ENCODE measurements at places on chromosomes 12 and 14. TPM values are rescaled to one million over a fixed set of nuclear protein-coding genes. Genes with fewer than 3 reads are reported as not detected.

PKP2 gene
- 2.5 TPM for total RNA-seq

FGF23 gene
- total RNA-seq = not detected

DNA sequence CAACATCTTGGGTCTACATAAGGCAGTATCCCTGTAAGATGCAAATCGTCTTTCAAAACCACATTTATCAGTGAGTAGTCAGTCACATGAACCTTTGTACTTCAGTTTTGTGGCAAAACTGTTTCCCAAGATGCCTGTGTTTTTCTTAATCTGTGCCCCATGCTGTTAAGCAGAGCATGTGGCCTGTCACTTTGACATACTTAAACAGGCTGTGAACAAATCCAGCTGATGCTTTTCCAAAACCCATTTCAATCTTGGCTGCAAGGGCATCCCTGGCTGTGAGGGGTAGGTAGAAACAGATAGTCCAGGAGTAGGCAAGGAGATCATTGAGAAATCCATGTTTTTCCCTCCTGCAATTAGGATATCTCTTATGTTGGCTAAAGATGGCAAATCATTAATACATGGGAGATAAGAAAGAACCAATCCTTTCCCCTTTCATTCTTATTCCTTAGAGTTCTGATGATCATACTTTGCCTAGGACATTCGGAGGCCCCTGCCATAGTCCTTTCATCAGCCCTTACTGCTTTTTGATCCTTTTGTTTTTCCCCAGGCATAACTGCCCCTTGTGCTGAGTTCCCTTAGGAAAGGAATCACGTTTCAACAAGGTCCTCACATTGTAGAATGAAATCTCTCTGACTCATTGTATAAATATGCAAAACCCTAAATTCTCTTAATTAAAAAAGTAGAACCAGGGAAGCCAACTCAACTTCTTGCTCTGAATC lies 121.1 kb upstream of the EEA1 start:
- H3K27ac ChIP-seq = no peak overlapping the region
- peaks cover 3% of the 10 kb centered on the region for H3K4me1 ChIP-seq
- no peak for DNase-seq
- H3K4me3 ChIP-seq = no peak overlapping the region

DNA sequence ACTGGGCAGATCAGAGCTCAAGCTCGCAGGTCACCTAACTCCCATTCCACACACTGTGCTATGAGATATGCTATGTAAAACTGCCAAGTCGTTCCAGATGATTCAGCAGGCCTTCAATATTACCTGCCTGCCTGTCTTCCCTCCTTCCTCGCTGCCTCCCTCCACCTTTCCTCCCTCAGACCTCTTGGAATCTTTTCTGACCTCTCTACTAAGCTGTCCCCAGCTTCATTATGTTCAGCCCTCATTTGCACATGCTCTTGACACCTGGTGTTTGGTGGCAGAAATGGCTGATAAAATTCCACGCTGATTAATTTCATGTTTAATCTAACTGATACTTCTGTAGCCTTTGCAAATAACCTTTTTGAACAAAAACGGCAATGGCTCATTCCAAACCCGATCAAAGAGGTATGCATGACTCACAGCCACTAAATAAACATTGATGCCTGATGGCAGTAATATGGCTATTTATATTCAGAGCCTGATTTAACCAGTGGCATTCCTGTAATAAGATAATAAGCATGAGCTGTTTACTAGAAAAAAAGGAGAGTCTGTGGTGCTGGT lies 130.8 kb upstream of the EGLN3 start:
- H3K36me3 ChIP-seq = no peaks in the 10 kb centered on the region
- H3K27ac ChIP-seq = no peak overlapping the region
- peaks cover 7% of the 10 kb centered on the region for H3K4me1 ChIP-seq
- no peak for DNase-seq
- no peak overlapping the region for H3K4me3 ChIP-seq

DNA sequence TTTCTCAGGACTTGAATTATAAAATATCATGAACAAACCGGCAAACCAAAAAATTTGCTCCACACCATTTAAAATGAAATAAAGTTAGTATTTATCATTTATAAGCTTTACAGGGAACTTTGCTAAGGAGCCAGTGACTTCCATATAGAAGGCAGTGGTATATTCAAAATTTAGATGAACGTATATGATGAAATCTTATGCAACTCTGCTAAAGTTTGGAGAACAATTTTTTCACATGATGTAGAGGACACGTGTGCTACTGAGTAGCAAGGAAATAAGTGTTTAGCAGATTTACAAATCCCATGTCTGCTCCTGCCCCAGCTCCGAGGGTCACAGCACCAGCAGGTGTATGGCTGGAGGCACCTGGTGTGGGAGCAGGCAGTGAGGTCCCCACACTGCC lies 70.8 kb upstream of the IFNG-AS1 start:
- H3K27ac ChIP-seq = no peak overlapping the region
- no peaks in the 10 kb centered on the region for H3K36me3 ChIP-seq
- H3K4me1 ChIP-seq = peaks cover 4% of the 10 kb centered on the region
- no peak overlapping the region for H3K4me3 ChIP-seq
- no peak for DNase-seq
- peaks cover 2% of the 10 kb centered on the region for H3K27me3 ChIP-seq
